SW 1271 (cell line): ENCODE measurements at places on chromosomes 6 and 20.

- DNase-seq, result no peak
Measured at GRCh38 chr6:106870824-106871717, 103.5 kb downstream of the CD24 start.

DNA sequence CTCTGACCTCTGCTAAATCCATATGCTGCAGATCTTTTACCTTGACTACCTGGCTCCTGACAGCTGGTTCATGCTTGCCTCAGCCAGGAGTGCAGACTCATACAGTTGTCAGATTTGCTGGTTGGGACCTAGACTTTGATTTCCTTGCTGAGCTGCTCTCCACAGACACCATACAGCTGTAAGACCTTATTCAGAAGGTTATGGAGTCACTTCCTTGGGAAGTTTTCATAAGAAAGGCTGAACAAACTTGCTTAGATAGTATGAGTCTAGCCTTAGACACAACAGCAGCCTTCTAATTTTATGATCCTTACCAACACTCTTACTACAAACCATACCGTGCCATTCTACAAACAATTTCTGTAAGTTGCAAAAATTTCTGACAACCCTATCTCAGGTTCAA is 102.9 kb downstream of the EDN1 start:
- no peak for DNase-seq

GRCh38 chr6:164753517-164753916 is 555.9 kb downstream of the C6orf118 start:
- no peak for DNase-seq

DNA sequence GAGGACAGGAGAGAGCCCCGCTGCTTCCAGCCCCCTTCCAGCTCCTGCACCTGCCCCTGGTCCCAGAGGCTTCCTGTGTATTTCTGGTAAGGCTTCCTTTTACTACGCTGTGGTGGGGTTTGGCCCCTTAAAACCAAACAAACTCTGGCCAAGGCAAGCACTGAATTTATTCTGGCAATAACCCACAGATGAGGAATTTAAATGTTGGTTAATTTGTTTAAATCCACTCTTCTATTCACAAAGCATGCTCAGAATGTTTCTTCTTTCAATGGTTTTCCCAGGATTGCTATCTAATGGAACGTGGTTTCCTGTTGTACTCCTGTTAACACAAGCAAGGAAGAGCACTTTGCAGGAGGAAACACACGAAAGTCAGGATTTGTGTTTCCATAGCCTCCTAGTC is 236.5 kb upstream of the FOXQ1 start:
- DNase-seq, result no peak

GRCh38 chr6:119142637-119143036 is 64.2 kb upstream of the FAM184A start:
- no peak for DNase-seq

DNA sequence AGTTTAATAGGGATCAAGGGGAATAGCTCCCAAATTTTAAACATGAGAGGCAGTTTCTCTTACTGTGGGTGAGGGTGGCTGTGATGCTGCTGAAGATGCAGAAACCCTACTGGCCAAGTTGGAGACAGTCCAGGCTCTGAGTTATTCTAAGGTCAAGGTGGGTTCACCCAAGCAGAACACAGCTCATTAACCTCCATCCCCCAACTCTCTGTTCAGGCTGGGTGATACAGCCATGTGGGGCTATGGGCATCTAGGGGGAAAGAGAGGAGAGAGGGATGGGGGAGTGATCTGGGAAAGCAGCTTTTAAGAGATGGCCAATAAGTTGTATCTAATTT is 18.9 kb upstream of the TRAM2 start:
- no peak for DNase-seq

DNA sequence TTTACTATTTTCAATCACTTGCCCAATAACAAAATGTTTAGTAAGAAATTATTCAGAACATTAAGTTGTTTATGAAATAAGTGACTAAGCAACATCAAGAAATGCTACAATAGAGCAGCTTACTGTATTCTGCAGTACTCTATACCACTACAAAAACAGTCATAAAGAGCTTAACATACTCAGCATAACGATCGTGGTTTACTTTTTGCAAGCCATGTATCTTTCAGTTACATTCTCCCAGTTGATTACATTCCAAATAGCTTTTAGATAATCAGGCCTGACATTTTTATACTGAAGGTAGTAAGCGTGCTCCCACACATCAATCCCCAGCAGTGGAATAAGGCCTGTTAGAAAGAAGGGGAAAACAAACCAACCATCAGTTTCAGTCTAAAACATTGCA is 10.7 kb downstream of the SOD2 start:
- DNase-seq, result no peak

DNA sequence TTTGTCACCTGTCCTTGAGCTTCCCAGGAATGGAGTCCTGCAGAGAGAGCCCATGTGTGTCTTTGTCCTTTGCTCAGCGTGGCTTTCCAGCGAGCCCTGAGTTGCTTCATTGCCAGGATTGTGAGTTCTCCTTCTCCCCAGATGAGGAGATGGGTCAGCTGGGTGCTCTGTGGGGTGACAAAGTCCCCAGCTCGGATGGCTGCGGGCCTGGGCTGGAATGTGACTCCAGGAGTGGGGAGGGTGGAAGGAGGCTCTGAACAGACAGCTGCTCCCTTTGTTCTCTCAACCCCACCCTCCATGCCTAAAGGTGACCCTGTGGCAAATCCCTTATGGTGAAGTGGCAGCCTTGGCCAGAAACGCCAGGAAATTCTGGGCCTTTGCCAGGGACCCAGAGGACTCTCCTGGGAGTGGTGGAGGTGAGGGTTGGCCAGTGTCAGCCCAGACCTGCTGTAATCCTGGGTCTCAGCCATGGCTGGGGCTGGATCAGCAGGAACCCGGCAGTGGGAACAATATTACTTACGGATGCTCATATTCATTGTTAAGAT is 44.4 kb upstream of the CST5 start:
- DNase-seq, result no peak
